ENCODE measurements at places on chromosomes 6 and 20. TPM values are rescaled to one million over a fixed set of nuclear protein-coding genes. Genes with fewer than 3 reads are reported as not detected.

VSTM2L gene
- 1.9 TPM for total RNA-seq

TIAM2 gene
- 19.2 TPM for total RNA-seq

DNA sequence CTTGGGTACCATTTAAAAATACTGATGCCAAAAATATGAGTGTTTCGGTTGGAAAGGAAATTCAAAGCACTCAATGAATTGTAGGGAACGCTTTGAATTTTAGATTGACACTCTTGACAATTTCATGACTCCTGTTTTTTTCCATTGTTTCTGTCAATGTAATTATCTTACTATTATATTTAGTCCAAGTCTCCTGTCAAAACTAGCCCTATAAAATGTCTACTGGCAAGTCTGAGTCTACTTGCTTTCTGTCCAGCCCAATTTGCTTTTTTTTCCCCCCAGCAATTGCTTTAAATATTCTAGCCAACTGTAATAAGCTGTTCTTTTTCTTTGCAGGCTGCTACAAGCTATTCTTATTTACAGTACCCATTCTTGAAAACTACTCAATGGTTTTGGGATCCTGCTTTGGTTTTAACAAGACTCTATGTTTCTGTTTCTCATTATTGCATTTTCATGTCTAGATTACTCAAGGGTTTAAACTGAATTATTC is 1103.9 kb upstream of the GJE1 start:
- H3K36me3 ChIP-seq, result no peaks in the 10 kb centered on the region
- no peak for DNase-seq
- H3K4me3 ChIP-seq, result no peak overlapping the region
- no peaks in the 10 kb centered on the region for H3K4me1 ChIP-seq

DNA sequence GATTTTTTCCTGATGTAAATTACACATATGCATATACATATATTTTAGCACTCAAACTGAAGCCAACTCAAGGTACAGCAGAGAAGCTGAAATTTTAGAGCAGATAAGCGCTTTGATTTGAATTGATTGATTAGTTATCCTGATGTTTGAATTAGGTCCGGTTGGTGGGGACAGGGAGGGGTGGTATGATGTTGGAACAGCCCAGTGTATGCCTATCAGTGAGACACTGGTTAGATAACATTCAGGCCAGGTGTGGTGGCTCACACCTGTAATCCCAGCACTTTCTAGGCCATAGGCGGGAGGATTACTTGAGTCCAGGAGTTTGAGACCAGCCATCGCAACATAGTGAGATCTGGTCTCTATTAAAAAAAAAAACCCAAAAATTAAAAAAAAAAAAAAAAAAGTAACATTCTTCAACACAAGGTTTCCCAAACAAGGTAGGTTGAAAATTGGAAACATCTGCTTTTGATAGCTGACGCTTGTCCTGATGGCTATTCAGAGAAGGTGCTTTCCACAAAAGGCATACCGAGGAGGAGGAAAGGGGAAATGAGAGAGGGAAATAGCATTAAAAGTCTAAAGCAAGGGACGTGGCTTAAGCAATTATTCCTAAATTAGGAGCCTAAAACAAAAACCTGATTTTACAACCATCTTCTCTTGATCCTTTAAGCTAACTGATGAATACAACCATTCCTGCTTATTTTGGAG is 288.4 kb upstream of the JARID2 start:
- no peak for DNase-seq
- H3K27me3 ChIP-seq, result no peaks in the 10 kb centered on the region
- H3K4me3 ChIP-seq, result no peak overlapping the region
- peaks cover 22% of the 10 kb centered on the region for H3K36me3 ChIP-seq
- no peak overlapping the region for H3K27ac ChIP-seq
- peaks cover 4% of the 10 kb centered on the region for H3K4me1 ChIP-seq

GRCh38 chr20:7760247-7761031 is 179.8 kb downstream of the HAO1 start:
- no peaks in the 10 kb centered on the region for H3K27me3 ChIP-seq
- no peaks in the 10 kb centered on the region for H3K36me3 ChIP-seq
- no peak overlapping the region for H3K27ac ChIP-seq
- H3K4me1 ChIP-seq, result peaks cover 3% of the 10 kb centered on the region
- DNase-seq, result no peak

CCR6 gene
- total RNA-seq, result not detected

GRCh38 chr6:37868447-37868825 is 48.9 kb downstream of the ZFAND3 start:
- DNase-seq, result no peak
- no peaks in the 10 kb centered on the region for H3K27me3 ChIP-seq
- H3K4me3 ChIP-seq, result no peak overlapping the region
- no peak overlapping the region for H3K27ac ChIP-seq

- H3K27me3 ChIP-seq, result no peaks in the 10 kb centered on the region
- peaks cover 24% of the 10 kb centered on the region for H3K36me3 ChIP-seq
- H3K27ac ChIP-seq, result peak overlapping the region; percentile 99
- peak overlapping the region; percentile 98 for H3K4me3 ChIP-seq
- DNase-seq, result no peak
- H3K4me1 ChIP-seq, result peaks cover 9% of the 10 kb centered on the region
Observed at GRCh38 chr6:87702589-87702945, 534 bp upstream of the AKIRIN2 start.

CCN5 gene
- 0.16 TPM for total RNA-seq

ADGRF4 gene
- total RNA-seq, result not detected

- no peak overlapping the region for H3K4me3 ChIP-seq
- peaks cover 7% of the 10 kb centered on the region for H3K4me1 ChIP-seq
- no peaks in the 10 kb centered on the region for H3K27me3 ChIP-seq
- H3K36me3 ChIP-seq, result peaks cover 16% of the 10 kb centered on the region
Observed at GRCh38 chr6:11418290-11418905, 119.2 kb upstream of the TMEM170B start.
